ENCODE measurements at places on chromosomes 5 and 9.

GRCh38 chr9:69527454-69527853 lies 144.7 kb downstream of the APBA1 start:
- no peak for DNase-seq

GRCh38 chr9:70259512-70259802 lies 679 bp downstream of the SMC5 start:
- DNase-seq = no peak

- peak; percentile 46 for DNase-seq
These were observed 208.0 kb downstream of the PDZD2 start for GRCh38 chr5:31846934-31847333.

GRCh38 chr5:98872674-98873073 lies 56.1 kb downstream of the CHD1 start:
- DNase-seq = no peak

DNA sequence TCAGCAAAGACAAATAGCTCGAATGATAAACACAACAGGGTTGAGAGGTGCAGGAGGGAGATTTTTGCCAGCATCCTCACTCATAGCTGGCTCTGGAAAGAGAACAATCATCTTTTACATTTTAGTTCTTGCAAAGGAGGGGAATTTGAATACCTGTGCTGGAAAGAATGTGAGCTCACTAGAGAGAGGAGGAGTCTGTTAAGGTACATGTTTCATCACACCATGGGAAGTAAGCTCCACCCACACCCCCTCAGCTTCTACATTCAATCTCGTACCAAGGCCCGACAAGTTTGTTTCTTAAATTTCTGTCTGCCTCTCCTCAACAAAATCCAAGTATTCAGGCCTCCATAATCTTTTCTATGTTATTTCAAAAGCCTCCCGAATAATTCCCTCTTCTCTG lies 254.6 kb downstream of the BRINP1 start:
- DNase-seq = no peak

DNA sequence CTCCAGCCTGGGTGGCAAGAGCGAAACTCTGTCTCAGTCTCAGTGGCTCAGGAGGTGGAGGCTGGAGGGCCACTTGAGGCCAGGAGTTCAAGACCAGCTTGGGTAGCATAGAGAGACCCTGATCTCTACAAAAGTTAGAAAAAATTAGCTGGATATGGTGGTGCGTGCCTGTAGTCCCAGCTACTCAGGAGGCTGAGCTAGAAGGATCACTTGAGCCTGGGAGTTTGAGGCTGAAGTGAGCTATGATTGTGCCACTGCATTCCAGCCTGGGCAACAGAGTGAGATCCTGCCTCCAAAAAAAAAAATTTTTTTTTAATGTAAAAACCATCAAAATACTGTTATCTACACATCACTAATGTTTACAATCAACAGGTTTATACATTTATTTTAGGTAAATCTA lies 24.6 kb downstream of the DENND4C start:
- no peak for DNase-seq

DNA sequence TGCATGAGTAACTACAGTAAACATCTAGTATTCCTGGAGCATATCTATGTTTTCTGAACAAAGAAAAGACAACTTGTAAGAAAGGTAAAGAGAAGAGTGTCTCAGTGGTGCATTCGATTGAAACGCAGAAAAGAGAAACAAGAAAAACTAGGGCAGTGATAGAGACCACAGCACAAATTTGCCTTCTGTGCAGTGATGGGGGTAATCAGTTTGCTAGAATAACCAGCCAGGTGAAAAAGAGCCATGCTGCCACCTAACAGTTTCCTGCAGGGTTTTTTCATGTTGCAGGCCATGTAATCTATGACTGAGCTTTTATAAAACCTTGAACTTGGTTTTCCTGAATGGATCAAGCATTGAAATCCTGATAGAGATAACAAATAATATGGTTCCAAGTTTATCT lies 198.4 kb upstream of the MEF2C start:
- no peak for DNase-seq

GRCh38 chr9:84832453-84832852 lies 162.9 kb downstream of the NTRK2 start:
- no peak for DNase-seq

DNA sequence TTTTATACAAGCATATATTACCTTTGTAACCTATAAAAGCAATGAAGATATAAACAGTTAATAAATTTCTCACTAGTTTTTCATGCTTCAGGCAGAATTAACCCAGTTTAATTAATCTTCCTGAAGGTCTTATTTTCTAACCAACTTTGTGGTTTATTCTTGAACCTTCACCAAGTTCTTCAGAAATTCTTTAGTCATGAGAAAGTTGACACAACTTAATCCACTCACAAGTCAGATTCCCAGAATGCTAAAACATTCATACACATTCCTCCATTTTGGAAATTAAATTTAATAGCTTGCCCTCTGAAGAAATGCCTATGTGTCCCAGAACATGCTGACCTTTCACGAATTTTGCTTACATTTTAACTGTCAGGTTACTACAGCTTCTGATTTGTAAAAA lies 105.4 kb upstream of the PAM start:
- DNase-seq = no peak

GRCh38 chr5:53917095-53917494 lies 356.7 kb downstream of the NDUFS4 start:
- DNase-seq = peak; percentile 43

DNA sequence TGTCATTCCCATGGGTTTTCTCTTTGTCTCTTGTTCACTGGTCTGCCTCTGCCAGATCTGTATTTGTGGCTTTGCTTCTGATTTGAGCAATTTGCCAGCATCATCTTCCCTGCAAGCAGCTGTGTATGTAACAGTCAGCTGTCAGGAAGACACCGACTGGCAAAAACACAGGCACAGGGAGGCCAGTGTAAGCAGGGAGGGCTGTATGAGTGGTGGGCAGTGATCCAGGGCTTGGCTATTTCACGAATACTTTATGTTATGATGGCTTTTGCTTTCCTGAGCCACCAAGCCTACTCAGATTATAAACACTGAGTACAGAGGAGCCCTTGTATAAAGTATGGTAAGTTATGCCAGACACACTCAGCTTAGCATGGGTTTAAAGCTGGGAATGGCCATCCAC lies 11.6 kb downstream of the BNIP1 start:
- DNase-seq = no peak

DNA sequence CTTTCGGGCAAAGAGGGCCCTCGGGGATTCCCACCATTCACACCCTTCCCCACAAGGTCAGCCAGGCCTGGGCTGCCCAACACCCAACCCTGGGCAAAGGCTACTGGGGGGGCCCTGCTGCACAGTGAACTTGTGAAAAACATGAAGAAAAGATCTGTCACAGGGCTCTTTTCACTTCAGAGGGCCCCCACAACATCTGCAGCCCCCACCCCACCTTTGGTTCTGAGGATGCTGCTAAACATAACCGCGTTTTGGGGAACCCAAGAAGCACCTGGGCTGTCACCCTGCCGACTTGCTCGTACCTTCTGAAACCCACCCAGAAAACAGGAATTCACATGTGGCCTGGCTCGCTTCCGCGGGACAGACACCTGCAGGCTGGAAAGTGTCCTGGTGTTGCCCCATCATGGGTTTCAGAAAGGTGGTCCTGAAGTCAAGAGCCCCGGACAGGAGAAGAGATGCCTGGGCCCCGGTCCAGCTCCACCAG lies 29.3 kb downstream of the B4GALT1 start:
- DNase-seq = no peak

DNA sequence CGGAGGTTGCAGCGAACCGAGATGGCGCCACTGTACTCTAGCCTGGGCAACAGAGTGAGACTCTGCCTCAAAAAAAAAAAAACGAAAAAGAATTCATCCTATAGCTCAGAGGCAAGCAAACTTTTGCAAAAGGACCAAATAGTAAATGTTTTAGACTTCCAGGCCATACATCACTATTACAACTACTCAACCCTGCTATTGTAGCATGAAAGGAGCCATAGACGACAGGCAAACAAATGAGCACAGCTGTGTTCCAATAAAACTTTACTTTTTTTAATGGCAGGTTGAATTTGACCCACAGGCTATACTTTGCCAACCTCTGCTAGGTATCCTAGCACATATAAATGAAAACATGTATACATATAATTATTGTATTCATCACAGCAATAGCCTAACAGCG lies 58.9 kb upstream of the SLC30A5 start:
- DNase-seq = no peak

- no peak for DNase-seq
These were observed 111.7 kb downstream of the TLR4 start for GRCh38 chr9:117815948-117816347.

DNA sequence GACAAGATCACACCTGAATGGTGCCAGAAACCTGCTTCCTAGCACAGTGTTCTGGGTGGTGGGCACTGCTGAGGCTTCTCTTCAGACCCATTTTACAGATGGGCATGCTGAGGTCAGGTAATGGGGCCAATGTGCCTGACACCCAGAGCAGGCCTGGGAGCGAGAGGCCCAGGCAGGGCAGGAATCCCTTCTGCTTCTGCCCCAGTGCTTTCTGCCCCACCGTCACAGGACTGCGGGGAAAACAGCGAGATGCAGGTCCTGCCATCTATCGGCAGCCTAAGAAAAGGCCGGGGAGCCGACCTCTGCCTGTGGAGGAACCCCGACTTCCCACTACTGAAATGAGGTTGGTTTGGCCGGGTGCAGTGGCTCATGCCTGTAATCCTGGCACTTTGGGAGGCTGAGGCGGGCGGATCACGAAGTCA lies 22.8 kb upstream of the RNU6ATAC start:
- DNase-seq = no peak

DNA sequence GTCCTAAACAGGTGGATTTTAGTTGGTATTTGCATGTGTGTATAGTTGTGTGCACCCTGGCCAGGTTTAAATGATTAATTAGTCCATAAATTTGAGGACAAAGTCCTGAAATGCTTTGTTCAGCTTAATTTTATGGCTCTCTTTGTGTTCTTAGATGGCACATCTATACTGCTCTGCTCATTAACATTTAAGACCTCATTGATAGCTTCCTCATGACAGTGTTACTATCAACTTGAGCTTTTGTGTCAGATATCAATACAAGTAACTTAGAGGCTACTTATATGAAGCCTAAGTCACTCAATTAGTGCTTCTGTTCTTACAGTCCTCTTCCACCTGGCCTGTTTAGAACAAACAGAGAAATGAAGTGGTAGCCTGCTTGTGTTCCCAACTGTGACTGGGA lies 240.9 kb downstream of the TRPM3 start:
- no peak for DNase-seq

- no peak for DNase-seq
These were observed 451.1 kb downstream of the BRINP1 start for GRCh38 chr9:118918180-118918579.

GRCh38 chr5:107383414-107383813 lies 287.3 kb downstream of the EFNA5 start:
- DNase-seq = no peak

DNA sequence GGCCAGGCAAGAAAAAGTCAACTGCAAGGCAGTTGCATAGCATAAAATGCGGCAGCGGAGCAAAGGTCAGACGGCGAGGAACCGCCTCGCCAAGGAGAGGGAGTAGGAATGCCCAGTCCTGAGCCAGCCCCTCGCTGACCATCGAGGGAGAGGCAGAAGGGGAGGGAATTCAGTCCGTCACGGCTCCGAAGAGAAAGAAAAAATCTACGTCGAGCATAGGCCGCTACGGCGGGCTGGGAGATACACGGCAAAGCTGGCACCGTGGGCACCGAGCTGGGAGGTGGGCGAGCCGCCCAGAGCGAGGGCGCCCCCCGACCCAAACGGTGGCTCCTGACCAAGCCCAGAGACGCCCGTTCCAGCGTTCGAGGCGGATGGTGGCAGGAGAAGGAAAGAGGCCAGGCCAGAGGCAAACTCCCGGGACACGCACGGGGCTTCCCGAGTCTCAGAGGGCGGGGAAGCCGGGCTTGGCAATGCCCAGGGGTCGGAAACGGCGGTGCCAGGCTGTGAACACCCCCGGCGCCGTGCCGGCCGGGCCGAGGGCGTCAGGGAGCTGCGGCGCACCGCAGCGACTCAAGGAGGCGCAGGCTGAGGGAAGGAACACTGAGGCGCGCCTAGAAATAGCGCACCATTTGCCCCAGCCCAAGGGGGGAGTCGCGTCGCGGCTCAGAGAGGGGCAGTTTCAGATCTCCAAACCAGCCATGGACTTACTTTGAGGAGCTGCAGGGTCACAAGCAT lies 518 bp downstream of the SPRY4 start:
- no peak for DNase-seq

- no peak for DNase-seq
These were observed 20.3 kb upstream of the ARRDC3 start for GRCh38 chr5:91403438-91403837.

GRCh38 chr5:178519155-178519554 lies 71.0 kb downstream of the COL23A1 start:
- DNase-seq = no peak

DNA sequence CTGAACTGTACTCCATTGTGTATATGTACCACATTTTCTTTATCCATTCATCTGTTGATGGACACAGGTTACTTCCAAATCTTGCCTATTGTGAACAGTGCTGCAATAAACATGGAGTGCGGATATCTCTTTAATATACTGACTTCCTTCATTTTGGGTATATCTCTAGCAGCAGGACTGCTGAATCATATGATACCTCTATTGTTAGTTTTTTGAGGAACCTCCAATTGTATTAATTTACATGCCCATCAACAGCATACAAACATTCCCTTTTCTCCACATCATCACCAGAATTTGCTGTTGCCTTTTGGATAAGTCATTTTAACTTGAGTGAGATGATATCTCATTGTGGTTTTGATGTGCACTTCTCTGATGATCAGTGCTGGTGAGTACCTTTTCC lies 81.8 kb upstream of the FAM120A start:
- DNase-seq = no peak

GRCh38 chr5:115377468-115378217 lies 81.2 kb upstream of the CCDC112 start:
- no peak for DNase-seq

- DNase-seq = no peak
These were observed 19.2 kb upstream of the SMC2 start for GRCh38 chr9:104074876-104075275.

DNA sequence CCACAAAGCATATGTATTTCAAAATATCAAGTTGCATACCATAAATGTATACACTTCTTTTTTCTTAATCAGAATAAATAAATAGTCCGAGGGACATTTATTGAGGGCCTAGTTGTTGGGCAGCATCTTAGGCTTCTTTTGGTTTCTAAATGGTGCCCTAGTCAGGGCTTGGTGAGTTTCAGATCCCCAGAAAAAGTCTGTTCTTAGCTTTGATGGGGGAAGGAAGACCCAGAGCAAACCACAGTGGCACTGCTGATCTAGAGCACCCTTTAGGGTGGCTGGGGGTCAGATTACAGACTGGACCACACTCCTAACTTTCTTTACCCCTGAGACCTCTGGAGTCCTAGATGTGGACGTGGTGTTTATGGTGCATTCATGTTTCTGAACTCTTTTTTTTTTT lies 97.8 kb downstream of the C9orf152 start:
- no peak for DNase-seq

DNA sequence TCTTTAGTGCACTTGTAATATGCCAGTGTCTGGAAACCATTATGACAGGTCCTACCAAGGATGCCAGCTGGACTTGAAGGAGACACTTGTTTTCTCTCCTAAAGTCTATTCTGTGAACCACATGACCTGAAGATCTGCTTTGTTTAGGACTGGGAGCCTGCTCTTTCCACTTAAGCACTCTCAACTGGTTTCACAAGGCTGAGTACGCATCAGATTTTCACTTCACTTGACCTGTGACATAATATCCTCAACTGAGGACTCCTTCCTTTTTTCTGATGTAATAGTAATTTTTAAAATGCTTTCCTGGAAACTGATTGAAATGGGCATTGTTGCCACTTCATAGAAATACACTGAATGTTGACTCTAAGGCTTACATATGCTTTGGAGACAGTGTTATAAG lies 52.2 kb downstream of the PDE8B start:
- no peak for DNase-seq

Data from hematopoietic multipotent progenitor cell treated with erythropoietin and hydrocortisone succinate and interleukin-3 and kit ligand, for 8 days (in vitro differentiated cells).